ENCODE measurements at places on chromosomes 16 and 17.

DNA sequence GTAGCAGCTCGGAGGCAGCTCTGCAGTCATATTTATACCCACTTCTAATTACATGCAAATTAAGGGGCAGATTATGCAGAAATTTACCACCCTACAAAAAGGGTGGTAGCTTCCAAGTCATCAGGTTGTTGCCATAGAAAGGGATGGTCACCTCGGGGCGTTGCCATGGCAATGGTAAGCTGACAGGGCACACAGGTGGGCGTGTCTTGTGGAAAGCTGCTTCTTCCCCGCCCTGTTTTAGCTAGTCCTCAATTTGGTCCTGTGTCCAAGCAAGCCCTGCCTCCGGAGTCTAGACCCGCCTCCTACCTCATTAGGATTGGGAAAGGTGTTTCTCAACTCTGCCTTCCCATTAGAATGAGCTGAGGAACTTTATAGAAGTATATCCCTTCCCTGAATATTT is 98.7 kb downstream of the HS3ST2 start:
- no peak for DNase-seq

GRCh38 chr17:34254651-34255380 is at the start of gene CCL2:
Gene CCL2, plus strand, starts transcription at chr17:34255285. Its CDS starts 65 bp downstream, at chr17:34255350.
- DNase-seq = no peak

- DNase-seq = peak; percentile 64
Measured at GRCh38 chr16:52191531-52192134, 355.3 kb downstream of the TOX3 start.

DNA sequence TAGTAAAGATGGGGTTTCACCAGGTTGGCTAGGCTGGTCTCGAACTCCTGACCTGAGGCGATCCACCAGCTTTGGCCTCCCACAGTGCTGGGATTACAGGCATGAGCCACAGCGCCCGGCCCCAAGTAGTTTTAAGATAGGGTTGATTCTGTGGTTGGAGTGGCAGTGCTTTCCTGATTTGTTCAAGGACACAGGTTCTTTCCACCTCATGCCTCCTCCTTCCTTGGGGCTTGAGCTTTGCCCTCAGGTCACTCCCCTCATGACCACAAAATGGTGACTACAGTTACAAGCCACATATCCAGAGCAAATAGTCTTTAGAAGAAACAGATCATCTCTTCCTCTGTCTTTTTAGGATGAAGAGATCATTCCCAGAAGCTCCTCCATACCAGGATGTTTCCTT is 25.3 kb upstream of the SMURF2 start:
- no peak for DNase-seq

- no peak for DNase-seq
Measured at GRCh38 chr17:60647705-60648104, 29.9 kb upstream of the BCAS3 start.
